Dermis blood vessel endothelial cell (primary cell): ENCODE measurements at places on chromosomes 3 and 15. TPM values are rescaled to one million over a fixed set of nuclear protein-coding genes. Genes with fewer than 3 reads are reported as not detected.
A peak's percentile ranks its signal among the peaks of the same experiment; 100 is the strongest.

DNA sequence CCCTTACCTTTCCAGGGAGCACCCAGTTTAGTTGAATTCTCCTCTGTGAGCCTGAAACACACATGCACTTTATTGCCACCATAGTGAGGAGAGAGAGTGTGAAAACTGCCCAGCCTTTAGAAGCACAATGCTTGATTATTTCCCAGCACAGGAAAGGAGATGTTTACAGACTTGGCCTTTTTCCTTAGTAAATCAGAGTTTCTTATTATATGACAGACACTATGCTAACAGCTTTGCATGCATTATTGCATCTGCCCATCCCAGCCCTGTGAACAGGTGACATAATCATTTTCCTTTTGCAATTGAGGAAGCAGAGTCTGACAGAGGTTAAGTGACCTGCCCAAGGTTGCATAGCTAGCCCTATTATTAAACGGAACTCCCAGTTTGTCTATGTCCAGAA, 36.5 kb downstream of the CAPN3 start:
- DNase-seq: no peak

DNA sequence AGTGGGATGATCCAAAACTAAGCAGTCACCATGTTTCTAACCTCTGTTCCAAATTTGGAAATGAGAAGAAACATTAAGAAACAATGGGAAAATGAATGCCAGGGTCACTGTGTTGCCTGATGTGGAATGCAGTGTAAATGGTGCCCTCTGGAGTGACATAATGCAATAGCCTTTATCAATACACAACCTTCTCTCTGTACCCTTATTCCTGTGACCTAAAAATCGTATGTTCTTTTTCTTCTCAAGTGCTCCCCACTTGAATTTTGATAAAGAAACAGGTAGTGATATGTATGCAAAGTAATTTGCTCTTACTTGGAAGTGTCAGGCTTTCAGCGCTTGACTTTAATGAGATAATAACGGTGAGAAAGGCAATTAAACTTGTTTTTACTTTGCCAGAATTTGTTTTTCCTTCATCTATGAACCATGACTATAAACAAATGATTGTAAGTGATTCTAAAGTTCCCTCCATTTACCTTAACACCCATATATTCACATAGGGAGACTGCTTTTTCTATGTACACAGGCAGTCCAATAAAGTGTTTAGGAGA, 145.8 kb upstream of the THRB start:
- peak; percentile 62 for DNase-seq

DNA sequence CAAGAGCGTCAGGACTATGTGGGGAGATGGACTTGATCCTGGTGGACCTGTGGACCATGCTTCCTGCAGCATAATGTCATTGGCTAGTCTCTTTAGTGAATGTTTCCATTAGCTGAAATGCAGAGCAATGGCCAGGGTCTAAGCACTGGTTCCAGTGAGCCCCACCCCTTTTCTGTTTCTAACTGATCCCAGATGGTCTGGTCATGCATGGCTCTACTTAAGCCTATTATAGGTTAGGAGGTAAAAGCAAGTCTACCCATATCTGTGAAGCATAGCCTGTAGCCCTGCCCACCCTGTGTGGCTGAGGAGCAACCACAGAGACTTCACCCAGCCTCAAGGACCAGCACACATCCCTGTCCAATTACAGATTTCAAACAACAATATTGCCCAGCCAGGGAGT, 419.2 kb downstream of the ZNF385D start:
- DNase-seq: no peak

- no peak for DNase-seq
Measured at GRCh38 chr3:183880121-183880520, 4.6 kb downstream of the PARL start.

SLC27A2 gene
- 5.1 and 7.1 TPM in 2 replicates for total RNA-seq

TMEM212 gene
- not detected in 2 replicates for total RNA-seq

ZNF502 gene
- total RNA-seq: 3.6 and 4.1 TPM in 2 replicates
